ENCODE measurements at places on chromosomes 5 and 9.

- DNase-seq, result no peak
Measured at GRCh38 chr5:35954175-35954574, 15.8 kb upstream of the CAPSL start.

GRCh38 chr5:33720176-33720575 is 171.6 kb downstream of the ADAMTS12 start:
- DNase-seq, result no peak

DNA sequence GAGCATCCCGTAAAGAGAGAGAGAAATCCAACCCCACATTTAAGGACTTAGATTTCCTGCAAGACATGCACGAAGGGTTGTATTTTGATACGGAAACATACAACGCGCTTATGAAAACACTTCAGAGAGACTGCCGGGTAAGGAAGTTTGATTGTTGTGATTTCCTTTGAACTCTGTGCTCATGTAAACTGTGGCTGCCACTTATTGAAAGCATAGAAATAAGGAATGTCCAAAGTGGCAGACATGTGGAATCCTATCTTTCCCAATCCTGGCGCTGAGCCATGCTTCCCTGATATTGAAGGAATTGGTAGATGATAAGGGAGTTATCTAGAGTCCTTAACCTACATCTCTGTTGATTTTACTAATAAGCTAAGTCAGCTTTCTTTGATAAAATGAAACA is 119.4 kb downstream of the PRKACG start:
- no peak for DNase-seq

DNA sequence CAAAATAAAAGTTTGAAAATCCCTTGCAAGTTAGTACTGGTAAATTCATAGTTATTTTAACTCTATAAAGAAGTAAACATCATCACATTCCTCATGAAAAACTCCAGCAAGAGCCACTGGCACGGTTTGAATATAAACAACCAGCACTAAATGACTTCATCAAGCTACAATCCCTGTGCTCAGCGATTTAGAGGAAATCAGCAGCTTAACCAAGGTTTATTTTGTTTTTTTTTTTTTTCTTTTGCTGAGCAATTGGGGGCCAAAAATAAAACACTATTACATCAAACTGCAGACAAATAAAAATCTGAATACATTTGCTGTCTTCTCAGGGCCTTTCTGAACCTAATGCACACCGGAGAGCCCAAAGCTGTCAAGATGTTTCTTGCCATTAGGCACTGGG is 106.2 kb upstream of the SLC24A2 start:
- no peak for DNase-seq

DNA sequence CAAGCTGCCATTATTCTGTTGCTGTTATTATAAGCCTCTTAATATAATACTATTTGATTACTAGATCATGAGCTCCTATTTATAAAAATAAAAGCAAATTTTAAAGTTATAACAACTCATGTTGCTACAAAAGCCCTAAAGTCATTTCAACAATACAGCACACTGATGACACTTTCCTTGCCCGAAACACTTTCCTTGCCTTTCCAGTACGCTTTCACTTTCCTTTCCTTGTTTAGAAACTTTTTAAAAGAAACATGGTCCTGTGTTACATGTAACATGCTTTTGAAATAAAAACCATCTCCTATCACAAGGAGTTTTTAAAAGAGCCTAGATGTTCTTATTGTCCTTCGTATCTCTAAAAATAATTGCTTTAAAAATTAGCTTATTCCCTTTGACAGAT is 688.4 kb downstream of the PTPRD start:
- no peak for DNase-seq

- DNase-seq, result no peak
Measured at GRCh38 chr9:131173995-131174394, 48.6 kb downstream of the NUP214 start.

GRCh38 chr5:33774341-33774740 is 117.4 kb downstream of the ADAMTS12 start:
- no peak for DNase-seq
